ENCODE measurements at places on chromosomes 4 and X.

GRCh38 chr4:2295500-2295899, 33.6 kb upstream of the MXD4 start:
- DNase-seq = no peak

GRCh38 chr4:108261026-108261425, 92.3 kb upstream of the LEF1 start:
- DNase-seq = no peak

GRCh38 chr4:110631584-110632505, 9.0 kb upstream of the PITX2 start:
- DNase-seq = peak; percentile 78

GRCh38 chr4:163595580-163595979, 101.1 kb downstream of the TMA16 start:
- no peak for DNase-seq

DNA sequence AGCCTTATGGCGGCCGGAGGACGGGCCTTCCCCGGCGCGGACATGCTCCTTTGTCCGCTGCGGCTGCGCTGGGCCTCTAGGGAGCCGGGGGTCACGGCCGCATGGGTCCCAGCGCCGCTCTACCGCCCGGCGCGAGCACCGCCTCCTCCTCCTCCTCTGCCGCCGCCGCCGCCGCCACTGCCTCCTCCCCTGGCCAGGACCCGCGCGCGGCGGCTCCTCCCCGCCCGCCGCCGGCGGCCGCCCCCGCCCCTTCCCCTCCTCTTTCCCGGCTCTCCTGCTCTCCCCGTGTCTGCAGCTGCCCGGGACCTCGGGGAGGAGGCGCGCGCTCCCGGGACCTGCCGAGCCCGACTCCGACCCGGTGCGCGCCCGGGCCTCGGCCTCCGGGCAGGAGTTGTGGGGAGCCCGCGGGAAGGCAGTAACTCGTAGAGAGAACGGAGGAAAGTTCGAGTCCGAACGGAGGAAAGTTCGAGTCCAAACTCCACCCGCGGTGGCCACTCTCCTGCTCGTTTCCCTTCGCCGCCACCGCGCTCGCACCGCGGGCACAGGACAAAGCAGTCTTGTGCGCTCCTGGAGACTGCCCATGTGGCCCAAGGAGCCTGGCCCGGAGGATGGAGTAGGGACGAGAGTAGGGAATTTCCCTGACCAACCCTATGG, at the start of gene ADGRA3:
ADGRA3 (minus strand) TSS at position 179 of the 654 bp plus-strand sequence. CDS start 282 bp downstream, outside the sequence.
- DNase-seq = no peak

DNA sequence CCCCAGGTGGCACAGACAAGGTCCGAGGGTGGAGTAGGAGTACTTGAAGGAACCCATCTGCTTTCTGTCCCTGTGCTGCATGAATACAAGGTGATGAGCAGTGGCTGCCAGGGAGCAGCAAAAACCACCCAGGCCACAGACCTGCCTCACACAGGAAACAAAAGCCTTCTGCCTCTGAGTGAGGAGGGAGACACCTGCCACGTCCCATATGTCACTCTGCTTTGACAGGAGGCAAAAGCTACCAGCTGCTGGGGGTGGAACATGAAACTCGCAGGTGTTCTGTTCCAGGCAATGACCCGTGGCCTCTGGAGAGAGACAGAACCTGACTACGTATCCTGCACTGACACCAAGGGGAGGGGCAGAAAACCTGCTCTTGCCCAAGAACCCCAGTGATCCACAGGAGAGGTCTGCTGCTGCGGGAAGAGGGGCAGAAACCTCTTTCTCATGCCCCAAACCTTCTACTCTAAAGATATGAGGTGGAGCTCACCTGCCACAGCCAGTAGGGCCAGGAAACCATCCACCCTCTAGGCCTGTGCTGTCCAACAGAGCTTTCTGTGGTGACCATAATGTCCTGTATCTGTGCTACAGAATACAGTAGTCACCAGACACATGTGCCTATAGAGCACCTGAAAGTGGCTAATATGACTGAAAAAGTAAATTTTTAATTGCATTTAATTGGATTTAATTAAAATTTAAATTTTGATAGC, 172.9 kb downstream of the PRDM5 start:
- DNase-seq = no peak

DNA sequence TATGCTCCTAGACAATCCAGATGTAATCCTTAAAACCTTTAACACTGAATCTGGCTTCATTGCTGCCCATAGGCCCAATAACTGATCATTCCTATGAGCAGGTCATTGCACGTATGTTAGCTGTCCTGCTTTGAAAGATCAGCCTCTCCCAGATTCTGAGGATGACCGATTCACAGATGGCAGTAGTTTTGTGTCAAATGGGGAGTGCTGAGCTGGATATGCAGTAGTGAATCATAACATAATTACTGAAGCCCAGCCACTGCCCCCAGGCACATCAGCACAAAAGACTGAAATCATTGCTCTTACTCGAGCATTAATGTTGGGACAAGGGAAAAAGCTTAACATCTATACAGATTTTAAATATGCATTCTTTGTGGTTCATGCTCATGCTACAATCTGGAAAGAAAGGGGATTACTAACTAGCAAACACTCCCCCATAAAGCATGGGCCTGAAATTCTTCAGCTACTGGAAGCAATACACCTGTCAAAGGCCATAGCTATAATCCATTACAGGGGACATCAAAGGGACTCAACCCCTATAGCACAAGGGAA, 16.4 kb upstream of the ZNF280C start:
- DNase-seq = no peak

All from HFF-Myc (cell line).